Stimulated activated CD4-positive, alpha-beta T cell treated with anti-CD3 and anti-CD28 coated beads, Interleukin-2, amount 100 ng/mL, for 48 hours (primary cell): ENCODE measurements at places on chromosomes 12 and 14.

DNA sequence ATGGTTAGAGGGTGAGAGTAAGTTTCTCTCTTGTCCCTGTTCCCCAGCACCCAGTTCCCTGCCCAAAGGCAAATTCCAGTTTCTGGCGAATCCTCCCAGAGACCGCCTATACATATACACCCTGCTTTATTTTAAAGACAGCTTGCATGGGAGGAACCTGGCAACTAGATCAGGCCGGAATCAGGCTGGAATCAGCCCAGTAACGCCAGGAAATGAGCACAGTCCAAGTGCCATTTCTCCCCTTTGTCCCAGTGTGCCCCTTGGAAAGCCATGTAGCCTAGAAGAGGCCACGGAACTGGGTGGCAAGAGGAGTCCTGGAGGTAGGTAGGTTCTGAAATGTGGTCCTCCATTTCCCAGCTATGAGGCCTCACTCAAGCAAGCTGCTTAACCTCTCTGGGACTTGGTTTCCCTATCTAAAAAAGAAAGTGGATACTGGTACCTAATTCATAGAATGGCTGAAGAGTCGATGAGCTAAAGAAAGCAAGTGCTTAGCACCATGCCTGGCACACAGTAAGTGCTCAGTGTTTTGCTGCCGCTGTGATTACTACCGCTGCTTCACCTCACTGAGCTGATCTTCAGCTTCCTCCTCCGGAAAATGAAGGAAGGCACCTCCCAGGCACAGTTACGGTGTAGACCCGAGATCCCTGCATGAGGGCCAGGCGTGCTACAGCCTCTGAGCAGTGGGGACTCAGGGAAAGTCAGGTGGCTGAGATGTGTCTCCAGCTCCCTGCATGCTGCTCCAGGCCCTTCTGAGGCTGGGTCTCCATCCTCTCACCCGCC, 36.4 kb downstream of the PITPNM2 start:
- DNase-seq = no peak

GRCh38 chr14:69270795-69271708, 11.1 kb downstream of the GALNT16 start:
- no peak for DNase-seq

- DNase-seq = no peak
These were observed 39.6 kb downstream of the CCDC85C start for GRCh38 chr14:99564256-99564925.

- DNase-seq = no peak
These were observed 234.8 kb downstream of the ALG10 start for GRCh38 chr12:34257093-34257492.

DNA sequence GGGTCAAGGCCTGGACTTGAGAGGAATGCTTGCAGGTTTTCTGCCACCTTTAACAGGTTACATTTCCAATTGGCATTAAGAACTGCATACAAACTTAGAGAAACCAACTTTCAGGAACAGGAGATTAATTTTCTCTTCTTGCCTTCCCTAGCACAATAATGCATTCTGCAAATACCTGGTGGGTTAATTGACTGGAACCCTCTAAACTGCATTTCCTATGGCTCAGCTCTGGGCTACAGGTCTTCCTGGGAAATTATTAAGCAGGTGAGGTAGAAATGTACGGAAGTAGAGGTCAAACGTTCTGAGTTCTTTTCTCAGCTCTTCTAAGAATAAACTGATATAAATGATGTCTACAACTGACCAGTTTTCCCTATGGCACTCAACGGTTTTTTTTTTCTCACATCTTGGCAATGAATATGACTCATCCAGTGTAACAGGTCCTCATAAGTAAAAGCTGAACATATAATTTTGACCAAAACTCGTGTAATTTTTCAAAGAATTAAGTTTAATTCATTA, 144.9 kb upstream of the PELI2 start:
- no peak for DNase-seq

DNA sequence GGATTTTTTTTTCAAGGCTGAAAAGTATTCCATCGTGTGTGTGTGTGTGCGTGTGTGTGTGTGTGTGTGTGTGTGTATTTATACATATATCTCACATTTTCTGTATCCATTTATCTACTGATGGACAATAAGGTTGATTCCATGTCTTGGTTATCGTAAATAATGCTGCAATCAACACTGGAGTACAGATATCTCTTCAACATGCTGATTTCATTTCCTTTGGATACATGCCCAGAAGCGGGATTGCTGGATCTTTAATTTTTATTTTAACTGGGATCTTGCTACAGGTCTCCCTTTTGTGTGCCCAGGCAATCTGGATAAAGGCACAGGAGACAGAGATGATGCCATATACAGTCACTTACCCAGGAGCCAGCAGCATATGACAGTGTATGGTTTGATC, 338.1 kb downstream of the SOX5 start:
- DNase-seq = no peak

DNA sequence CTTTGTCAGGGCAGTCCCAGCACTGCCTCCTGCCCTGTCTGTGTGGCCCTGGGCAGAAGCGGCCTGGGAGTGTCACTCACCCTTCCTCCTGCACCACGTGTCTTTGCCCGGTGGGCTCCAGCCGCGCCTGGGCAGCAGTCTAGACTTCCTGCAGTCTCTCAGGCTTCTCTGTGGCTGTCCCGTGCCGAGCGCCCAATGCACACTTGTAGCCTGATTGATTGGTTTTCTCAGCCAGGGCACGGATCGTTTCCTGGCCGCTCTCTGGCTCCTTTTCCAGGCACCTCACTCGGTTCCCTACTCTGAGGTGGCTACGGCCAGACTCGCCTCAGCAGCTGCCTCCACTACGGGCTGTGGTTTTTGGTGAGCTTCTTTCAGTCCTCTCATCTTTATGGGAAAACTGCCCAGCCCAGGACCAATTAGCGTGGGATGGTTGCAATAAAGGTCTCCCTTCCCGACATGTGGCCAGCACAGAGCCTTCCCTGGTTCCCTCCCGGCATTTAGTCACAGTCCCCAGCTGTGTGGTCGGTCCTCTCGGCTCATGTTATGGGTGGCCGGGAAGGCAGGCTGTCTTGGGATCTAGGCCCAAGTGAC, 133.1 kb downstream of the CACNA1C start:
- no peak for DNase-seq
